ENCODE measurements at places on chromosomes 1 and 21. TPM values are rescaled to one million over a fixed set of nuclear protein-coding genes. Genes with fewer than 3 reads are reported as not detected.

DNA sequence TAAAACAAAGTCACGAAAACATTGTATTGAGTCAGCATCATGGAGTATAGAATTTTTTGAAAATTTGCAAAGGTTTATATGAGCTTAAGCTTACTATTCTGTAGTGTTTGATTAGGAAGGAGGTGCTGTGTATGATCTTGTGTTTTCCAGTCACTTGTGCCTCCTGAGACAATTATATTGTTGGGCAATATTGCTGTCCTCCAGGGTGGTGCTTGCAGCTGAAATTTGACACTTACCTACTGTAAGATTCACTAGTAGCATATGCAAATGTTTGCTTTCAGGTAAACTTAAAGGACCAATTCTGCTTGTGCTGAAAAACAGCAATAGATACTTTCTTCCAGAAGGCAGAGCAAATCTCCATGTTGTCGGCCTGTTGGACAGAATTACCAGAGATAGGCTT lies 268.0 kb downstream of the TGFB2 start:
- no peak for DNase-seq

- no peak for DNase-seq
Observed at GRCh38 chr1:219460081-219460895, 152.6 kb downstream of the ZC3H11B start.

GRCh38 chr1:47722909-47723580 lies 274.1 kb downstream of the TRABD2B start:
- DNase-seq: no peak

Gene FAM163A
- polyA plus RNA-seq: 6.6 TPM

Gene TMEM9
- 124 TPM for polyA plus RNA-seq

DNA sequence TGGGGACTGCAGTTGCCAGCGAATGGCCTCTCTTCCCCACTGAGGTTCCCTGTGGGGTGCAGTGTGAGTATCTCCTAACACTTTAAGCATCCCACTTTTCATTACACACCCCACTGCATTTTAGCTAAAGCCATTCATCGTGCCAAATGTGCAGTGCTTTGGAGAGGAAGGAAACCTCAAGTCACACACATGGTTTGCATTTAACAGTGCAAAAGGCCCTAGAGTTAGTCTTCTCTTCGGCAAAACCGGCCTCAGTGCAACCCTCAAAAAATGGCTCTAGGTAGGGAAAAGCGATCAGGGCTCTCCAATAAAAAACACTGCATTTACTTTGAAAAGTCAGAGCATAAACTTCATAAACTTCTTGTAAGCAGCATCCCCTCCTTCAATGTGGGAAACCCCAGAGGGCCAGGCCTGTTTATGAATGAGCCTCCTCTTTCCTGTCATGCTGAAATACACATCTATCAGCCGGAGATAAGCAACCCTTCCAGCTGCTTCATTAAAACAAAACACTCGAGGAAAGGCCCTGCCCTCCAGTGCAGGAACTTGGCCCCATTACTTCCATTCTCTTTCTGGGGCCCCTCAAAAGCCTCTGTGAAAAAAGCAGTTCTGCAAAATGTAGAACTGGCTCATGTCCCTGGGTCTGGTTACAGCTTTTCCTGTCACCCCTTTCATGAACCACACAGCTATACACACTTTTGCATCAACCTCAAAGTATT lies 184.0 kb downstream of the CDC7 start:
- peak; percentile 18 for DNase-seq

DNA sequence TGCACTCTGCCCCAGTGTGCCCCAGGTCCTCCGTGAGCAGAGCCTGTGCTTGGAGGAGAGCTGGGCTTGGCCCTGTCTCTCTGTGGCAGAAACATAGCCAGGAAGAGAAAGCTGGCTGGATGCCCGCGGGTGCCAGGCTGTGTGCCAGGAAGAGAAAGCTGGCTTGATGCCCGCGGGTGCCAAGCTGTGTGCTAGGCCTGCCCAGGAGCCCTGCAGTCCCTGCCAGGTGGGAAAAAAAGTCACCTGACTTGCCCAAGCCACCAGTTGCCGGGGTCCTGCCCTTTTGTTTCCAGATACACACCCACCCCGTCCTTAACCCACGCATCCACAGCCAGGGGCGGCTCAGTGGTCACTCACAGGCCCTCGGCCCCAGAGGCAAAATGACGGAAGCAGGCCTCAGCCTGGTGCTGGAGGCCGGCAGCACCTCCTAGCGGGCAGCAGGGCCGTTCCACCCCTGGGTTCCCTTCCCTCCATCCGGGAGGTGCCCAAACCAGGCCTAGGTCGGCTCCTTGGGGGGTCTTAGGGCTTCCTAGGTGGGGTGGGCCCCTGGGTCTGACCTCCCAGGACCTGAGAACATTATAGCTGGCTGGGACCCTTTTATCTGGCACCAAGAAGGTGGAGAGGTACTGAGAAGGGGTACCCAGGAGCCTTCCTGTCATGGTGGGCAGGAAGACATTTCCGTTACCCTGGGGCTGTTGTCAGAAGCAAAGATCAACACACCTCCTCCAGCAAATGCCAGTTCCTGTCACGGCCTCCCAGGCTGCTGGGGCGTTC lies 9.1 kb downstream of the ITGB2 start:
- DNase-seq: peak; percentile 84

GRCh38 chr1:223245411-223245810 lies 102.4 kb upstream of the TLR5 start:
- no peak for DNase-seq

DNA sequence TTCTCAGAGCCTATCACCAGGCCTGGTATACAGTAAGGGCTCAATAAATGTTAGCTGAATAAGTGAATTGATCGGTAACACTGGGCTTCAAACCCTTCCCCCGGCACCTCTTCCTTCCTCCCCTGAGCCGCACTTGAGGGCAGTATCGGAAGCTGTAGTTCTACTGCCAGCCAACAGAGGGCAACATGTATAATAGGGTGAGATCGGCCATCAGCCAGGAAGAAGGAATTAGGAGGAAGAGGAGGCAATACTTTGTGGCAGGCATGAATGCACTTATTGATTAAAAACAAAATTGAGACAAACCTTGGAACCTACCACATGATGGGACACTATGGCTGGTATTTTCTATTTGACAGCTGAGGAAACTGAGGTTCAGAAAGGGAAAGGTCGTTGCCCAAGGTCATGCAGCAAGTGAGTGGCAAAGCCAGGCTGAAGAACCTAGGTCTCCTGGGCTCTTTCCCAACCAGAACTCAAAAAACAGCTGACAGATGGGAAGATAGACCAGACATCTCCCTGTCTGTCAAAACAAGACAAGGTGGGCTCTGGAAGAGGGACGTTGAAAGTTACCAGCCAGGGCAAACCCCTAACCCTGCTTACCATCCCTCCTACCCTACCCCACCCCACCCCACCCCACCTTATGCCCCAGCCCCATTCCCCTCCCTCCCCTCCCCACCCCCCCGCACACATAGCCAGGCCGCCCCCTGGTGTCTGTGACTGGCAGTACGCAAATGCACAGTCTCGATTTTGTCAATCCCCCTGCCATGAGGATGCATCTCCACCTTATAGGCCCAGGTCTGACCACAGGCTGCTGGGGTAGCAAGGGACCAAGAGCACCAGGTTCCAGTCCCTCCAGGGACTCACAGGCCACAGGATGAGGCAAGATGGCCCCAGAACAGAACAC lies 107.3 kb upstream of the RUNX3 start:
- peak; percentile 29 for DNase-seq

Gene TMIGD3
- polyA plus RNA-seq: 148 TPM

DNA sequence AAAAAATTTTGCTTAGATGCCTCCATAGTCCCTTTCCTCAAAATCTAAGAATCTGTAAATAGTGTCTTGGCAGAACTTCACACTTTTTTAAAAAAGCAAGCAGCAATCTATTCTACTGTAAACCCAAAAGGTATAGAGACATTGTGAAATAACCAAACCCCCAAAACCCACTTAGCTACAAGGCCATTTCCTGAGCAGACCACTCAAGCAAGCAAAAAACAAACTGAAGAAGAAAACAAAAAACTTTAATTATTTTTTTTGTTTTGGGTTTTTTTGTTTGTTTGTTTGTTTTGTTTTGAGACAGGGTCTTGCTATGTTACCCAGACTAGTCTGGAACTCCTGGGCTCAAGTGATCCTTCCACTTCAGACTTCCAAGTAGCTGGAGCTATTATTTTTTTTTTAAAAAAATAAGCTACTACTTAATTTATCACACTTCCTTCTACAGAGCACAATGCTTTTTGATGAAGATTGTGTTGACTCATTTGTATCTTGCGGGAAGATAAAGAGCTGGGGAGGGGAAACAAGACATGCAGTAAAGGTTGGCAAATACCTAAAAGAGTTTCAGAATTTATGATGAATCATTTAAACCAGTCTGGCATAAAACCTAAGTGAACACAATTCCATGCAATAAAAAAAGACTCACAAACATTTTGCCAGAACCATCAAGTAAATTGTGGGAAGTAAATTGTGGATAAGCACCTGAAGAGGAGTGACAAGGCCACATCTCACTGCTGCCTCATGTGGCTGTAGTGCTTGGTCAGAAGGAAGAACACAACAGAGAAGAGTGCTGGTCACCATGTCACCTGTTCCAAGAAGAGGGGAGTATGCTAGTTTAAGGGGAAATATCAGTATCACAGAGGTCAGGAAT lies 2.7 kb upstream of the PTPN22 start:
- peak; percentile 17 for DNase-seq

GRCh38 chr1:17314491-17314971 lies 6.5 kb downstream of the PADI4 start:
- no peak for DNase-seq

GRCh38 chr1:212975111-212975918 lies 25.0 kb downstream of the VASH2 start:
- DNase-seq: no peak

GRCh38 chr21:15437883-15438282 lies 291.9 kb upstream of the USP25 start:
- no peak for DNase-seq

Gene FCRL3
- 0.86 TPM for polyA plus RNA-seq

DNA sequence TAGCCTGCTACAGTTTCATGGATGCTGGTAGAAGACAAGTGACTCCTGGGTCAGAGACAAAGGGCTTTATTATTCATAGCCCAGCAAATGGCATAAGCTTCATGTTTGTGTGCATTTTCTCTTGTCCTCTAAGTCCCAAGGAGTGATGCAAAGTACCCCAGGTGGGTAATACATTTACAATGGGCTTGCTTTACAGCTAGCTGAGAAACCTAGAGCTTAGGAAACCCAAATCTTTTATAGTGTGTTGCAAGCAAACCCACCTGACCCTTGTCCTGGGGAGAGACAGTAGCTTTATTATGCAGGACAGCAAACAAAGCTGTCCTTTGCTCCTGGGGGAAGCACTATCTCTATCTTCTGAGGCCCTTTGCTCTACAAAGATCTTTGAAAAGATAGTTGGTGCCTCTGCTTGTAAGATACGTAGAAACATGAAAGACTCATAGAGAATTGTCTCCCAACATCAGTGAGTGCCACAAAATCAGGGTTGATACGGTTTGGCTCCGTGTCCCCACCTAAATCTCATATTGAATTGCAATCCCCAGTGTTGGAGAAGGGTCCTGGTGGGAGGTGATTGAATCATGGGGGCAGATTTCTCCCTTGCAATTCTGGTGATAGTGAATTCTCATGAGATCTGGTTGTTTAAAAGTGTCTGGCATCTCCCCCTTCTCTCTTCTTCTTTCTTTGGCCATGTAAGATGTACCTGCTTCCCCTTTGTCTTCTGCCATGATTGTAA lies 315.8 kb upstream of the USP24 start:
- no peak for DNase-seq

DNA sequence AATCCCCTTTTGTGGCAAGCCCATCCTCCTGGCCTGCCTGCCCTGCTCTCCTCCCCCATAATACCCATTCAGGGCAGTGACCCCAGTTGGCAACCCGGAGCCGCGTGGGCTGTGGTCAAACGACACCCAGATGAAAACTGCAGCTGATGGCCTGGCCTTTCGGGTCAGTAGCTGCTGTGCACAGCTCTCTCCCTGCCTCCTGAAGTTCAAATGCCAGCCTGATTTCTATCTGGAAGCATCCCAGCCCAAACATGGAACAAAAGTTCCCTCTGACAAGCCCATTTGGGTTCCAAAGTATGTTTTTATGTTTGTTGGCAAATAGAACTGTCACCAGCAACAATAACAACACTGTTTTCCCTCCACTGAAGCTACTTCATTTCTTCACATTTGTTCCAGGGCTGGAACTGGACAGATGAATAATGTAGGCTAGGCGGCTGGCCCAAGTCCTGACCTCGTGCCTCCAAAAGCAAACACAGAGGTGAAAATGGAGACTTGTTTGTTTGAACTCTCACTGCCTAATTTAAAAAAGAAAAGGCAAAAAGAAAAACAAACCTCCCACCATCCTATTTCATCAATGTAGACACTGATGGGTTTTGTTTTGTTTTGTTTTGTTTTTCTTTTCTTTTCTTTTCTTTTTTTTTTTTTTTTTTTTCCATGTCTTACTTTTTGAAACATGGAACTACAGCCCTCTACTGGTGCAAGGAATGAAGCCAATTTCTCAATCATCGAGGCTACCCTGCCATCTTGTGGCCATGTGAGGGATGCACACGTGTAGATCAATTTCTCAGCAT lies 179.0 kb downstream of the ADSS2 start:
- DNase-seq: peak; percentile 80

DNA sequence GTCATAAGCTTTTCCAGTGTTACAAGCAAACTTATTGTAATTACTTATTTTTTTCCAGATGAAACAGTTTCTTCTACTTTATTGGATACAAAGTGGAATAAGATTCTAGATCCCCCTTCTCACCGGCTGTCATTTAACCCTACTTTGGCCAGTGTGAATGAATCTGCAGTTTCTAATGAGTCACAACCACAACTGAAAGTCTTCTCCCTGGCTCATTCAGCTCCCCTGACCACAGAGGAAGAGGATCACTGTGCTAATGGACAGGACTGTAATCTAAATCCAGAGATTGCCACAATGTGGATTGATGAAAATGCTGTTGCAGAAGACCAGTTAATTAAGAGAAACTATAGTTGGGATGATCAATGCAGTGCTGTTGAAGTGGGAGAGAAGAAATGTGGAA lies 95.5 kb downstream of the ZFYVE9 start:
- no peak for DNase-seq

Gene LRRC71
- 49.2 TPM for polyA plus RNA-seq

DNA sequence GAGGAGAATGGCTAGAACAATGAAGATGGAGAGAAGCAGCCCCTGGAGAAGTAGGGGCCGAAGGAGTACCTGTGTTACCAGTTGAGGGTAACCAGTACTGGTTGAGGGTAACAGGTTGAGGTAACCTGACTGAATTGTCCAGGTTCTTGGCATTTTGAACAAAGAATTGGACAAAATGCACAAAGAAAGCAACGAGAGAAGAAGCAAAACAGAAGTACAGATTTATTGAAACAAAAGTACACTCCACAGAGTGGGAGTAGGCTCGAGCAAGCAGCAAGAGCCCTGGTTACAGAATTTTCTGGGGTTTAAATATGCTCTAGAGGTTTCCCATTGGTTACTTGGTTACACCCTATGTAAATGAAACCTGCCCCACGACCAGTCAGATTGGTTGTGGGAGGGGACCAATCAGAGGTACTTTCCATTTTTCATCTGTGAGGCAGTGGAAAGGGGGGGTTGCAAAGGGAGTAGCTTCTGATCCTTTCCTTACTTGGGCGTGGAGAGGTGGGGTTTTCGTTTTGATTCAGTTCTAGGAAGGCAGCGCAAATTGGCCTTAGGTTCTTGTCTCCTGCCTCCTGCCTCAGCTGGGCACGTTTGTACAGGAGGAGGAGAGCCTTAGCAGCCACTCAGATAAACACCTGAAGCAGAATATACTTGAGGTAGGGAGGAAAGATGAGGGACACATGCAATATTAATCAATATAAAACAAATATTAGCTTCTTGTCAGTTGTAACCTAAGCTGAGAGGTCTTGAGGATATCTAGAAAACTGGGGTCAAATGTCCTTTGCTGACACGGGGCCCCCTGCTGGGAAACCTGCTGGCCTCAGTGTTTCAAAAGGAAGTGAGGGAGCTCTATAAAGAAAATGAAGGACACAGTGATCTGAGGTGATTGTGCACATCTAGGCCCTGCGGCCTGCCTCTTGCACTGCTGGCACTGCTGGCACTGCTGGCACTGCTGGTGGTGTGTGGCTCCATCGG lies 14.3 kb upstream of the LSM10 start:
- DNase-seq: no peak
